Amniotic stem cell (primary cell): ENCODE measurements at places on chromosomes 5 and 9.

DNA sequence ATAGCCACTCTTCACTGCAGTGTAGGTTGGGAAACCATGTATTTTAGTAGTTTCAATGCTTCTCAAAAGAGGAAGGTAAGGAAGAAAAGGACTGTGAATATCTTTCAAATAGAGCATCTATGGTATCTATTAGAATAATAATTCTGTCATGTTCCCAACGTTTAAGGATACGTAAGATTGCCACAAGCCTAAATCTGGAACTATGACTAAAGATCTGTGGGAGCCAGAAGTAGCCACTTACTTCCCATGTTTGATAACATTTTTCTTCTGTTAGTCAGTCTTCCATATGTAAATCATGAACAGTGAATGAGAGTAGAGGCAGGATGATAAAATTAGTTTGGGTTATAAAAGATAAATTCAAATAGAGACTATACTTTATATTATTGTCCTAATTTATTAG is 16.3 kb upstream of the MROH2B start:
- DNase-seq: no peak

DNA sequence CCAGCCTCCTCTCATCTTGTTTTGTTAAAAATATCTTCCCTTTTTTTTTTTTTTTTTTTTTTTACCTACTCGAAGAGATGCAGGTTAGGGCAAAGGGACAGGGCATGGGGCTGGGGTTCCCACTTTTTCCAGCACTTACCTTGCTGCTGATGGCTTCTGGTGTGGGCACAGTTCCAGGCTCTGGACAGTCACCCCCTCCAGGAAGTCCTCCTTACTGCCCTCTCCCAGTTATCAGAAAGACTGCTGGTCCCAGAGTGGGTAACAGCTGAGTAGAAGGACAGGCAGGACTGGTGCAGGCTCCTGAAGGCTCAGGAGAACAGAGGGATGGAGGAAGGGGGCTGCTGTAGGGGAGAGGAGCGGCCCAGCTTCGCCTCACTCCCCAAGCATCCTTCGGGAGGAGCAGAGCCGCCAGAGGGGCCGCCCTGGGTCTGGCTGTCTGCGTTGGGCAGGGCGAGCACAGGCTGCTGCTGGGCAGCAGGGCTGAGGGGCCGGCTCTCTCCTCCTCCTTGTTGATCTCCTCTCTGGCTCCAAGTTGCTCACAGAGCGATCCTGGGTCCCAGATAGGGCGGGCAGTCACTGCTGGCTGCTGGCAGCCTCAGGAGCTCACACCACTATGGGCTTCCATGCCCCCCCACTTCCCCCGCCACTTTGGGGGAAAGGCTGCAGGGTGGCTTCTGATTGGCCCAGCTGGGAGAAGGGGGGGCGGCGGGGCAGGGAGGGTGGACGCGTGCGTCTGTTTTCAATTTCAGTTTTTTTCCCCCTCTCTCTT is at the start of gene PDGFRB:
TSS of gene PDGFRB (minus strand) at position 588 of the 769 bp plus-strand sequence. CDS start 18,798 bp downstream, outside the sequence.
- DNase-seq: peak; percentile 61

- DNase-seq: no peak
These were observed 17.7 kb upstream of the GALNT10 start for GRCh38 chr5:154172785-154173184.

DNA sequence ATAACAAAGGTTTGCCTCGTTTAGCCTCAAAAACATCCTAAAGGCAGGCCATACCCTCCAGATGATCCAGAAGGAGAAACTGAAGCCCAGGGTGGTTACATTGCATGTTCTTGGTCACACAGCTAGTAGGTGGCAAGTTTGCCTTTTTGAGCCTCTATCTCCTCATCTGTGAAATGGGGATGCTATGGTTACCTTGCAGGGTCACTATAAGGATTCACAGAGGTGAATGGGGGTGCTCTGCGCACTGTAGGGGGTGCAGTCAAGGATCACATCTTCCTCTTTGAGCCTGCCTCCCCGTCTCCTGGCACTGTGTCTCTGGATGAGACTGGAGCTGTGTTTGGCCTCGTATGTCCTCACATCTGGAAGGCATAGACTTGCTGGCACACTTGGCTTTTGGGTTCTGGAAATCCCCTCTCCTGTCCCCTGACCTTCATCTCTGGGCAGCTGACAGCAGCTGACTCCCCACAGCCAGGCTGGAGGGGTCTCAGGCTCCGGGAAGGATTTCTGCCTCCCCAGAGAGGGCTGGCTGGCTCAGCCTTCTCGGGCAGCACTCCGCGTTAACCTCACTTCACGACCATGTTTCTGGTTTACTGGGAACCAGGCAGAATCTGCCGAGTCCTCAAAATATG is 167.7 kb downstream of the RGS3 start:
- DNase-seq: no peak

- no peak for DNase-seq
These were observed 255.9 kb upstream of the ACO1 start for GRCh38 chr9:32128546-32128945.

DNA sequence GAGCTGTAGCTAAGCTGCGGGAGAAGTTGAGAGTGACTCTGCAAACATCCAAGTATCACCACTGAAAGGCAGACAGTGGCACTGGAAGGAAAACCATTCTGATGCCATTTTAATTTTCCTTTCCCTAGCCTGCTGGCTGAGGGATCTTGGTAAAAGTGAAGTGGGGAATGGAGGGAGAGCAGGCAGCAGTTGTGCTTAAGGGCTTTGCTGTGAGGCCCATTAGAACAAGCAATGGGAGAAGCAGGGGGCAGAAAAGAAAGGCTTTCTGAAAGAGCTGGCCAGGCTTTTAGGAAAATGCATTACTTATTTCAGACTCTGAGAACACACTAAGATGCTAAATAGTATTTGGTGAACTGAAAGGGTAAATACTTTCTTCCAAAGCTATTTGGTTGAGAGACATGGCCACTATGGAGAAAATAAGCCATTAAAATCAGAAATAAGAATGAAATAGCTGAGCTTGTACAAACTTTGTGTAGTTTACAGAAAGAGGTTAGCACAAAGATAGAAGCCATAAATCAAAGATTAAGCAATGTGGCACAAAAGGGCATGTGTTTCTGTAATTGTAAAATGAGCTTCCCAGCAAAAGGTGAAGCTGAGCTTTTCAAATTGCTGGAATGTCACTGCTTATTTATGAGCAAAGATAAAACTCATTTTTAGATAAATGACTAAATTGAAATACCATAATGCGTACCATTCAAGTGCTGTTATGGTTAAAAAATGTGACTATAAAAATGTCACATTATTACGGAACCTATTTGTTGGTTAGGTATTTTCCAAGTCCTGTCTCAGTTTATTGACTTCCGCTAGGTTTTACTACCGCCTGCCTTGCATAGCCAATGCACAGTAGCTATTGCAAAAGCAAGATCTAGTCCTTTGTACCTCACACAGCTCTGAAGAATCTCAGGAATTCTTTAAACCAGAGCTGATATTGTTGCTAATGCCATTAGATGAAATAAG is 20.8 kb downstream of the SNCAIP start:
- DNase-seq: no peak

- DNase-seq: peak; percentile 71
These were observed 3.4 kb downstream of the SMIM3 start for GRCh38 chr5:150781706-150782614.

- no peak for DNase-seq
These were observed 694 bp upstream of the REEP2 start for GRCh38 chr5:138438003-138438723.

DNA sequence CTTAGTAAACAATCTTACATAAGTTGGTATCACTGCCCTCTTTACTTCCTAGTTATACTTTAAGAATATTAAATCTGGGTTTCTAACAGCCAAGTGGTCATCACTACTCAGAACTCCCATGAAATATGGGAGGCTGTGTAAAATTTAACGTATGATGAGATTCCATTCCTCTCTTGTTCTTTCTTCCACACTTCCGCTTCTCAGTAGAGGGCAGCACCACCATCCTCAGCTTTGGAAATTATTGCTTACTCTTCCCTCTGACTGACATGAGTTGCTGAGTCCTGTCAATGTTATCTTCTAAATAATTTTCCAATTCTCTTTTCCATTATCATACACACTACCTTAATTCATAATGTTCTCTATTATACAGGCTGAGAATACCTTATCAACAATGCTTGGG is 194.0 kb downstream of the RFX3 start:
- no peak for DNase-seq

- DNase-seq: no peak
These were observed 336.9 kb upstream of the PDE4D start for GRCh38 chr5:60230456-60230855.

GRCh38 chr5:166625210-166625865 is 1666.1 kb upstream of the WWC1 start:
- DNase-seq: no peak

DNA sequence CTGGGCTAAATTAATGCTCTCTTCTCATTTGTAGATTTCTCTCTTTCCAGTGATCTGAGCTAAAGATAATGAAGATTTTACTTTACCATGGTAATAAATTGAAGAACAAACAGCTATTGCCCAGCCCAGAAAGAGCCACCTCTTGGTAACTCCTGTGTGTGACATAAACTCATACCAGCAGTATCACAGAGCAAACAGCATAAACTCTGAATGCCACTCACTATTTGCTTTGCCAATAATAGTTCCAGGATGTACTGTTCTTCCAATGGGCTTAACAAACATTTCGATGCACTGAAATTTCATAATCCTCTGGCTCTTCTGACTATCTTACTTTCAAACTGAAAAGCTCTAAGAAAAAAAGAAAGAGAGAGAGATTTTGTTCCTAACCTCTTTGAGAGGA is 69.8 kb upstream of the RASEF start:
- DNase-seq: no peak

GRCh38 chr5:1134478-1134877 is 22.6 kb upstream of the SLC12A7 start:
- no peak for DNase-seq

DNA sequence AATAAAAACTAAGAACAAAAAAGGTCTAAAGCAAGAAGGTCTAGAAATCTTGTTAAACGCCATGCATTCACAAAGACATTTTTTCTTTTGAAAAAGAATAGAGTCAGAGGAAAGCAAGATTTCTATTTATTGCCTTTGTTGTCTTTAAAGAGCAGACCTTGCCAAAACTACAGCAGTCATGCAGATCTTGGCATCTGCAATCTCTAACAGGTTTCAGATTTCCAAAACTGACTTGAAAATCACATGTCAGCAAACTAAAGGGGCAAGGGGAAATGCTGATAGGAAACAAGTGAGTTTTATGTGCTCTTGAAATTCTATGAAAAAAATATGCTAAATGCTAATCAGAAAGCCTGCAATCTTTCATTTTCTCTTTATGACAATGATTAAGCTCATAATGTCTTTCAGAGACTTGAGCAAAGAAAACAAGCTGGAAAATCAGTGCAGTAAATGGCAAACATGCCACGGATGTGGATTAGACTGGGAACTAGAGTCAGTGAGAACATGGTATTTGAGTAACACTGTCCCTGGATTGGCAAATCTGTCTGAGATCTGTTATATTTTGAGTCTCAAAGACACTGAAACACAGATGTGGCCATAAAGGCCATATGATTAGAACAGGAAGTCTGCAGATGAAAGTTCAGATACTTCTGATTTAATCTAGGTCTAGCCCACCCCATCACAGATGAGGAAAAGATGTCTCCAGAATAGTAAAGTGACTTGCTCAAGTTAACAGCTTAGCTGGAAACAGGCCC is 361.4 kb upstream of the RPS23 start:
- no peak for DNase-seq

- DNase-seq: peak; percentile 2
These were observed 596 bp upstream of the ADAMTS6 start for GRCh38 chr5:65482296-65482735.

- no peak for DNase-seq
These were observed 491.5 kb upstream of the MPDZ start for GRCh38 chr9:13770956-13771355.

DNA sequence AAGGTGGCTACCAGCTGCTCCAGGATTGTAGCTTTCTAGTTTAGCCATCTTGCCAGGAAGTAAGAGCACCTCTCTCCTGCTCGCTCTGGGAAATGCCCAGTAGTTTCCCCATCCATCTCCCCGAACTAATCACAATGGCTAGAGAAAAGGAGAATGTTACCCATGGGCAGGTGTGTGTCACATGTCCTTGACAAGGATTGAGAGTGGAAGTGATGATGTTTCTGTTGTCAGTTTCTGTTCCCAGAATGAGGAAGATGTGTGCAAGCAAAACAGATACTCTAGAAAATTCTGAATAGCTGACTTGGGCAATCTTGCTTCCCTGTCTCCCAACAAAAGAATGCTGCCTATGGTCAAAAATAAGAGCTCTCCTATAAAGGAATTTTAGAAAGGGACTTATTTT is 429.5 kb downstream of the EBF1 start:
- no peak for DNase-seq

- DNase-seq: no peak
These were observed 126.6 kb upstream of the HMHB1 start for GRCh38 chr5:143685246-143685815.

DNA sequence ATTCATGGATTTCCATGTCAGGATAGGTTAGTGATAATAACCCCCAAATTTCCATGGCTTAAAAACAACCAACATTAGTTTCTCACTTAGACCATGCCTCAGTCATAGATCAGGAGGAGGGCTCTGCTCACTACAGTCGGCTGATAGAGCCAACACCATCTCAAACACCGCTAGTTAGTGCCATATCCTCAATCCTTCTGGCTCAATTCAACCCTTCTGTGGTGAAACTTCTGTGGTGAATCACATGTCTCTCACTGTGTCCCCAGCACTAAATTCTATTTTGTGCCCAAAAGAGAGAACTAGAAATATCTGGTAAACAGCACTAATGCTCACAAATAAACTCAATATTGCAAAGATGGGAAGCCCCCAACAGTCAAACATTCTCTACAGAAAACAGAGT is 21.1 kb downstream of the ECPAS start:
- no peak for DNase-seq

DNA sequence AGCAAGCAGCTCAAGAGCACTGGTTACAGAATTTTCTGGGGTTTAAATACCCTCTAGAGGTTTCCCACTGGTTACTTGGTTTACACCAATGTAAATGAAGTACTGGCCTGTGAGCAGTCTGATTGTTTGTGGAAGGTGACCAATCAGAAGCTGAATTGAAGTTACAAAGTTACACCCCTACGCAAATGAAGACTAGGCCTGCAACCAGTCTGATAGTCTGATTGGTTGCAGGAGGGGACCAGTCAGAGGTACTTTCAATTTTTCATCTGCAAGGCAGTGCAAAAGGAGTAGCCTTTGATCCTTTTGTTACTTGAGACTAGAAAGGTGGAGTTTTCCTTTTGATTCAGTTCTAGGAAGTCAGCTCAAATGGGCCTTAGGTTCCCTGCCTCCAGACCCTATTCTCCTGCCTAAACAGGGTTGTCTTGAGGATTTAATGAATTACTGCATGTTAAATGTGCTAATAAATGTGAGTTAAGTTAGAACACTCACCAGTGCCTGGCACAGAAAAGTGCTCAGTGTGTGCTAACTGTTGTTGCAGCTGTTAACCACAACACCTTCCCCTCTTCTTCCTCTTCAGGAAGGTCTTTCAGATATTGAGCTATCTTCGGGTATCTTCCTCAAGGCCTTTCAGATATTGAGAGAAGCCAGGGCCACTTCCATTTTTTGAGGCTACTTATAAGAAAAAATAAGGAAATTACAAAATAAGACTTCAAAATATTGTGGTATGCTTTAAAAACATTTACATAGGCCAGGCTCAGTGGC is 32.1 kb upstream of the CLINT1 start:
- no peak for DNase-seq

- no peak for DNase-seq
These were observed 41.4 kb downstream of the PSIP1 start for GRCh38 chr9:15469406-15469805.

GRCh38 chr5:14222206-14222605 is 79.1 kb downstream of the TRIO start:
- DNase-seq: no peak
